ENCODE measurements at places on chromosomes 2 and 18.

GRCh38 chr2:72864500-72864899 lies 22.7 kb upstream of the SPR start:
- DNase-seq = no peak

DNA sequence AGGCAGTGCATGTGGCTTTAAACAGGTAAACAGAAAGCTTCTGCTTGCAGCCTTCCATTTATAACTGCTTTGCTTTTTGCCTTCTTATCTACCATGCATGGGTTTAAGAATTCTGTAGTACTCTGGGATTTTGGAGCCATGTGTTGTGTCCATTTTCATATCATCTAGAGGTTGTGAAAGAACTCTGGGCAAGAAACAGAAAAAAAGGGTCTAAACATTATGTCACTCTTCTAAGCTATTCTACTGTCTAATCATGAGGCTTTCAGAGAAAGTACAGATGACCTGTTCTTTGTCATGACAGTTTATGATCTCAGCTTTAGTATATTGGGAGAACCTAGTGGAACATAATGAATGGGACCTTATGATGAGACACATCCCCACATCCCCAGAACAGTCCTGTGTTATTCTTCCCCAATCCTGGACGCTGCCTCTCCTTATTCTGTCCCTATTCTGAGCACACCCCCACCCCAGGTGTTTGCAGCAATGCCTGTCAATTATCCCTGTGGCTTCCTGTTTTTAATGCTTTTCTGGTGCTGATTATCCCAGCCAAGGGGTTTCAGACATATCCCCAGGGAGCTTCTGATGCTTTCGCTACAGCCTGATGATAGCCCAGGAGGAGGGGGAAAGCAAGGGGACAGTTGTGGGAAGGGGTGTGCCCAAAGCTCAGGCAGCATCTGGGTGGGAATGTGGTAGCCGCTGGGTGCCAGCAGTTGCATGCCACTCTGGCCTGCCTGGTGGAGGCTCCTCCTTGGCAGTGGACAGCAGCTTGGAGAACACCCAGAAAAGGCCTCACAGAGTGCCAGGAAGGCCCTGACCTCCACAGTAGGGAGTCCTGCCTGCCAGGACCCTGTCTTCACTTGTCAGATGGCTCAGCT lies 169.5 kb upstream of the MAP3K20 start:
- DNase-seq = no peak

DNA sequence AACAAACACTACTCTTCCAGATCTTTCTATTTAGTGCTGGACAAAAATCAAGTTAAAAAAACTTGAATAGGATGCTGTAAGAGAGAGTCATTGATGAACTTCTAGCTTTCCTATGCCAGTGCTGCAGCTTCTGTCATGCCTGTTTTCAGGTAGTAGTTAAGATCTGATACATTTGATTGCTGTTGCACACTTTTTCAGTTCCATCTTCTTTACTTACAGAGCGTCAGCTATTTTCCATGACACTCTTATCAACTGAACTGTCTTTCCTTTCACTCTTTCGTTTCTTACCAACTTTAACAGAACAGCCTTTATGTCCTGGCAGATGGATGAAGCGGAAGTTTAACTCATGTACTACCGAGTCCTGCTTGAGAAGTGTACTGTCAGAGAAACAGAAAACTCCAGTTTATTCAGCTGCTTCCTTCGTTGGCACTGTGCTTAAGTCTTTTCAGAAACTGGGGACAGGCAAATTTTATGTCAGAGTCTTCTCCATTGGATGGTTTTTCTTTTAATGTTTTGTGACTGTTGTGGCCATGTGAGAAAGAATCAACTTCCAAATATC lies 145.9 kb upstream of the KLHL14 start:
- DNase-seq = peak; percentile 92

DNA sequence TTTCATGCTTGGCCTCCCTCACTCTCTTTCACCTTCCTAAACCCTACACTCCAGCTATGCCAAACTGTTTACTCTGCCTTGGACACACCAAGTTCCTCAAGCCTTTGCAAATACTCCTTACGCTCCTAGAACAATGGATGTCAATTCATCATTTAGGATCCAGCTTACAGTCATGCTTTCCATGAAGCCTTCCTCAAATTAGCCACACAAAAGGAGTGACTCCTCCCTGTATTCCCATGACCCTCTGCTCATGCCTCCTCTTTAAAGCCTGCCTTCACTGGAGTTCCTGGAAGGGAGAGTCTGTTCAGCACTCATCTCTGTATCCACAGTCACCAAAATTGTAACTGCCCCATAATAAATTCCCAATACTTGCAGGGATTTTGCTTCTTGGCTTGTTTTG lies 721 bp upstream of the EHD3 start:
- DNase-seq = peak; percentile 80

GRCh38 chr18:47175283-47175897 lies 774 bp downstream of the IER3IP1 start:
- no peak for DNase-seq

- no peak for DNase-seq
These were observed 94.5 kb downstream of the SNTG2 start for GRCh38 chr2:1045109-1045508.

- no peak for DNase-seq
These were observed 8.1 kb upstream of the BMP10 start for GRCh38 chr2:68879296-68879695.

- DNase-seq = peak; percentile 60
These were observed 241.2 kb upstream of the TANK start for GRCh38 chr2:160918906-160919503.

- DNase-seq = peak; percentile 24
These were observed 114.5 kb downstream of the INSIG2 start for GRCh38 chr2:118202707-118203303.

DNA sequence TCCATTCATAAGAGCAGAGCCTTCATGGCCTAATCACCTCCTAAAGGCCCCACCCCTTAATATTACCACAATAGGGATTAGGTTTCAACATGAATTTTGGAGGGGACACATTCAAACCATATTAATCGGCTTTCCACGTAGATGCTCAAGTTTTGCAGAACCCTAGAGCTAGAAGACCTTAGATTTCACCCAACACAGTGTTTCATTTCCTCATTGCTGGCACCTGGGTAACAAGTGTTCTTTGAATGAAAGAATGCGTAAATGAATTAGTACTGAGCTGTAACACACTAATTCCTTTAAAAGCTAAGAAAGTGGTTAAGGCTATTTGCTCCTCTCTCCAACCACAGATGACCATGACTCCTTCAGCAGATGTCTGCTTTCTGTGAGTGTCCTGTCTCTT lies 252.5 kb downstream of the SMAD2 start:
- no peak for DNase-seq

GRCh38 chr2:290090-290722 lies 2.3 kb upstream of the ALKAL2 start:
- peak; percentile 63 for DNase-seq

DNA sequence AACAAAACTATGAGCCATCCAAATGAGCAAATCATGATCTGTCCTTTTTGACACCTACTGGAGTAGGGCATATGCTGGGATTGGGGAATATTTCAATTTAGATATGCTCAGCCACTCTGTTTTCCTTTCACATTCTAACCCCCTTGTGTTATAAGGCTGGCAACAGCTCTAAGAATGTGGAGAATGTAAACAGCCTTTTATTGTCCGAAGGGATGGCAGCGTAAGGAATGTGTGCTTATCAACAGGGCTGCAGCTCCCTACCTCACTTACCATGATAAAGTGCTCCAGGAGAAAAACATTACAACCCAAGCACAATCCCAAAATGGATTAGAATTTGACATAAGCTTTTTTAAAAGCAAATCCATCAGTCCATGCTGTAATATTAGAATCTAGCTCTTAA lies 2.2 kb downstream of the NXPH2 start:
- DNase-seq = peak; percentile 31
